Activated T-cell treated with anti-CD3 and anti-CD28 coated beads for 4 hours (primary cell): ENCODE measurements at places on chromosomes 12 and 14.

DNA sequence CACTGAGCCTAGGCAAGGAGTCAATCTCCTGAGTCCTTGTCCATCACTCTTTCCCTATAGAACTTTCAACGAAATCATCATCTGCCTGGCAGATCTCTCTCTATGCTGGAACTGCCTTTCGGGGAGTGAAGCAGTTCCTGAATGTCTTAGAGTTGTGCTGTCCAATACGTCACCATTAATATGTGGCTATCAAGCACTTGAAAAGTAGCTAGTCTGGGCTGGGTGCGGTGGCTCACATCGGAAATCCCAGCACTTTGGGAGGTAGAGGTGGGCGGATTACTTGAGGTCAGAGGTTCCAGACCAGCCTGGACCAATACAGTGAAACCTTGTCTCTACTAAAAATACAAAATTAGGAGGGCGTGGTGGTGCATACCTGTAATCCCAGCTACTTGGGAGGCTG, 35.1 kb downstream of the NRDE2 start:
- no peak for DNase-seq

DNA sequence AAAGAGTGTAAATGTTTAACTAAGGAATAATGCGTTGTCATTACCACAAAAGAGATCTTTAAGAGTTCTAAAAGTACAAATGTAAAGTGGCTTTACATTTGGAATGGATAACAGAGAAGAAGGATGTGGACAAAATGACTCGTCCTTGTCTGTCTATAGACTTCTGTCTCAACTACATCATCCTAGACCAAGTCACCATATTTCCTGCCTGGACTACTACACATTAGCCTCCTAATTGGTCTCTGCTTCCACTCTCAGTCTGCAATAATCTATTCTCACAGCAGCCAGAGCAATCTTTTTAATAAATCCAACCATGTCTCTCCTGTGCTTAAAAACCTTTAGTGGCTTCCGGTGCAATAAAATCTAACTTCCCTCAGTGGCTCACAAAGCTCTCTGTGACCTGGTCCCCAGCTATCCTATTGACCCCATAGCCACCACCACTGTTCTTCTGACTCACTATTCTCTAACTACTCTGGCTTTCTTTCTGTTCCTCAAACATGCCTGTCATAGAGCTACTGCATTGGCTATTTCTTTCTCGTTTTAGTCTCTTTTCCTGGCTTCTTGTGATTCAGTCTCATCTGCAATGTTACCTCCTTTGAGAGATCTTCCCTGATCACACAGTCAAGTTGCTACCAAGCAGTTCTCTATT, 91.1 kb downstream of the MYF5 start:
- no peak for DNase-seq

DNA sequence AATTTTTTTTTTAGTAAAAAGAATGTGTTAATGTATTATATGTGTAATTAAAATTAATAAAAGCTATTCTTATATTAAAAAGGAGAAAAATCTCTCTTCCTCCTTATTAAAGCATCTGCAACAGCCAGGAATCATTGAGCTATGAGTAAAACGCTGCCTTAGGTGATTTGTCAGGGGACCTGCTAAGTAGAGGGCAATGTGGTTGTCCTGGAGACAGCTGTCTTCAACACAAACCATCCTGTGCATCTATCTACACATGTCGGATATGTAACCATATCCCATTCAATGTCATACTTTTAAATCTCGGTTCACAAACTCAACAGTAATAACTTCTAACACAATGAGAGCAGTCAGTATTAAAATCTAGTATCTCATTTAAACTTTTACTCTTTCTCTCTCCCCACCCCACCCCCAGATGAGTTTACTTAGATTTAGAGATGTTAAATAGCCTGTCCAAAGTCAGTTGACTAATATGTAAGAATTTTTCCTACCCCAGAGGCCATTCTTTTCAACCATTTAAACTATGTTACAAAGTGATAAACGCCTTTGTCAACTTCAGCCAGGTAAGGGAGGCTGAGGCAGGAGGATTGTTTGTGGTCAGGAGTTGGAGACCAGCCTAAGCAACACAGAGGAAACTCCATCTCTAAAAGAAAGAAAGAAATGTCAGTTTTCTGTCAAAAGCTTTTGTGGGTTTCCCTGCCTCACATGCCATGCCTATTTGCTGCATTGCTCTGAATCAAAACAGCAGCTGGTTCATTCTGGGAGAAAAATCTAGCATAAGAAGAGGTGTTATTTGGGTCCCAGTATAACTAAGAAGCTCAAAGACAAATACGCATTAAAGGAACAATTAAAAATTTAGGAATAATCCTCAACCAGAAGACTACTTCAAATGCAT, 413.7 kb upstream of the CCDC196 start:
- no peak for DNase-seq

DNA sequence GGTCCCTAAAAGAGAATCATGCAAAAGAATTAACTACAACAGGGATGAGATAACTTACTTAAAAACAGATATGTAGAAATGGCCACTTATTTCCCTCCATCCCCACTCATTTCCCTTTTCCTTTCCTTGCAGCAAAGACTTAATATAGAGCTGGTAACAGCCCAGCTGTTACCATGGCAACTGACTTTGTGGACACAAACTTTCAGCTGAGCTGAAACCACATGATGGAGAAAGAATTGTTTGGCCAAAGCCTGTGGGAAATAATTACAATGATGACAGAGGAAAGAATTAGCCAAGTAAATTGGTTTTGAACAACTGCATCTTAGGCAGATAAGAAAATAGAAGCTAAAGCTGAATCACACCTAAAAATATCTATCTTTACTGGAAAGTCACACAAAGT, 364.9 kb downstream of the GALC start:
- no peak for DNase-seq

DNA sequence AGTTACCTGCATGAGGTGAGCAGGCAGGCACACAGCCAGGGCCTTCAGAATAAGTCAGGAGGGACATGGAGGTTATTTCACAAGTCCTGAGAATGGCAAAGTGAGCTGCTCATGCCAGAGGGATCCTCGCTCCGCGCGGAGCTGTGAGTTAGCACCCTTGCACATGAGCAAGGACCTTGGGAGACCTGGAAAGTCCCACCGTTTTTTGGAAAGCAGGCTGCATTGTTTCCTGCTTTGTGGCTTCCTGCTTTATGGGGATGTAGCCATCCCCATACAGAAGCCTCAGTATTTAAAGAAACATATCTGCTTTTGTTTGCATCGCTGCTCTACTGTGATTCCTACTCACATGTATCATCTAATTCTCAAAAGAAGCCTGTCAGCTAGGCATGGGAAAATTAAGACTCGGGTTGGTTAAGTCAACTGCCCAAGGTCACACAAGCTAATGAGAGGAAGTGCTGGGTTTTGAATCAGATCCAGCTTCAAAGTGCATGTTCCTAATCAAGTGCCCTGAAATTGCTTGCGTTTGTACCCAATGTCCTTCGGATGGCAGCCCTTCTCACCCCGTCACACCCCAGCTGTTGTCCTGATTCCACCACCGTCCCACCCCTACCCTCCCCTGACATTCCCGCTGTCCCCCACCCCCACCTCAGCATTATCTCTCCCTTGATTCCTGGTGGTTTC, 106.2 kb downstream of the CRACR2A start:
- no peak for DNase-seq

DNA sequence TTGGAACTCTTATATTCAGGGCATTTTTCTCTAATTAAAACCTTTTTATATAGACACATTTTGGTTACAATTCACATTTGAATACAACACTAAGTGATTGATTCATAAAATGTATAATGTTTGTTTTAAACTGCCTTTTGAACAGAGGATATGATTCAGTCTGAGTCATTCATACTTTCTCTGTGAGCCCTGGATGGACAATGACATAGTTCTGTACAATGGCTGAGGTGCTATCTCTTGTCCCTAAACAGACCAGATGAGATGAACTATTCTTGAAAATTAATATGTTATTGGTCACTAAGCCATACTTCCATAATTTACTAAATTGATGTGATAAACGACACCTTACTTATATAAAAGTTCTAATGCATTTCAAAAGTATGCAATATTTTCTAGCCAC, 199.7 kb upstream of the ATXN7L3B start:
- no peak for DNase-seq

DNA sequence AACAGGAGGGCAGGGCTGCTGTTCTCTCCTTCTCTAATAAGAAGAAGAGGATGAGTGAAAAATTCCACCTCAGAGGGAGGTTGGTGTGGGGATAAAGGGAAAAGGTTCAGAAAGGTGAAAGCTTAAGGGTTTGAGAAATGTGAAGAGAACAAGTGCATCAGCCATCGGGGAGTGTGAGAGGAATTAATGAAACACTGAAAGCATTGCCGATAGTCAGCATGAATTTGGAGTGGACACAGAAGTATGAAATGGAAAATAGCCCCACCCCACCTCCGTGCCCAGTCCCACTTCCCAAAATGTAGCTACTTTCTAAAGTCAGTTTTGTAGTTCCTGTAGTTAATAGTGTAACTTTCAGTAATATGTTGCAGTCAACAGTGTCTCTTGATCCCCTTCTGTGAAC, 33.4 kb downstream of the DIP2B start:
- DNase-seq, result no peak

- DNase-seq, result no peak
These were observed 550.0 kb upstream of the TBX3 start for GRCh38 chr12:115233891-115234543.

DNA sequence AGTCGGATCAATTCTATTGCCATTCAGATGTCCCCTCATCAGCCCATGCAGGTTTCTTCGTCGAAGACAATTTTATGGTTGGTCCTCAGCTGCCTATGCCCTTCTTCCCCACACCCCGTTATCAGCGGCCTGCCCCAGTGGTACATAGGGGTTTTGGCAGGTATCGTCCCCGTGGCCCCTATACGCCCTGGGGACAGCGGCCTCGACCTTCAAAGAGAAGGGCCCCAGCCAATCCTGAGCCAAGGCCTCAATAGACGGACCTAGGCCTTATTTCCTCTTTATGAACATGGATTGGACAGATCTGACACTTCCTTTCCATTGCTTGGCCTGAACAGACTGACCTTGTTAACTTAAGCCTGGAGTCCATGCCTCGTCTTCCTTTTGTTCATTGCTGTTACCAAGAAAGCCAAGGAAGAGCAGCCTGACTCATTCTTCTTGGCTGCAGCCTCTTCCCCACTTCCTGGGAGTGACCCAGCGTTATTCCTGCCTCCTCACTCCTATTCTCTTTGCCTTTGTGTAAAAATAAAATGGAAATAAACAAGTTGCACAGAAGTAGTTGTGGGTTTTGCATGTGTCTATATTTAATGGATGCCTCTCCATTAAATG, 156.5 kb upstream of the AMIGO2 start:
- DNase-seq, result no peak

- DNase-seq, result no peak
These were observed 43.4 kb upstream of the LIMA1 start for GRCh38 chr12:50326590-50327284.

GRCh38 chr14:101780887-101781239, 19.4 kb downstream of the PPP2R5C start:
- no peak for DNase-seq

DNA sequence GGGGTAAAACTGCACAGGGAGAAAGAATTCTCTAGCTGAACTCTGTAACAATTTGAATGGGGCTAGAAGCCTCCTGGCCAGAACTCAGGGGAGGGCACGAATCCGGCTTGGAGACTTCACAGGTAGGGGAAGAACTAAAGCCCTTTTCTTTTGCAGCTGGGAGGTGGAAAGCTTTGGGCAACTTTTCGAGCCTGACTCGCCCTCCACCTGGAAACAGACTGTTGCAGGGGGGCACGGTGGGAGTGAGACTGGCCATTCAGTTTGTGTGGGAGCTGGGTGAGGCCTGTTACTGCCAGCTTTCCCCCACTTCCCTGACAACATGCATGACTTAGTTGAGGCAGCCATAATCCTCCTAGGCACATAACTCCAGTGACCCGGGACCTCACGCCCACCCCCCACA, 135.8 kb downstream of the PLCZ1 start:
- DNase-seq, result no peak

DNA sequence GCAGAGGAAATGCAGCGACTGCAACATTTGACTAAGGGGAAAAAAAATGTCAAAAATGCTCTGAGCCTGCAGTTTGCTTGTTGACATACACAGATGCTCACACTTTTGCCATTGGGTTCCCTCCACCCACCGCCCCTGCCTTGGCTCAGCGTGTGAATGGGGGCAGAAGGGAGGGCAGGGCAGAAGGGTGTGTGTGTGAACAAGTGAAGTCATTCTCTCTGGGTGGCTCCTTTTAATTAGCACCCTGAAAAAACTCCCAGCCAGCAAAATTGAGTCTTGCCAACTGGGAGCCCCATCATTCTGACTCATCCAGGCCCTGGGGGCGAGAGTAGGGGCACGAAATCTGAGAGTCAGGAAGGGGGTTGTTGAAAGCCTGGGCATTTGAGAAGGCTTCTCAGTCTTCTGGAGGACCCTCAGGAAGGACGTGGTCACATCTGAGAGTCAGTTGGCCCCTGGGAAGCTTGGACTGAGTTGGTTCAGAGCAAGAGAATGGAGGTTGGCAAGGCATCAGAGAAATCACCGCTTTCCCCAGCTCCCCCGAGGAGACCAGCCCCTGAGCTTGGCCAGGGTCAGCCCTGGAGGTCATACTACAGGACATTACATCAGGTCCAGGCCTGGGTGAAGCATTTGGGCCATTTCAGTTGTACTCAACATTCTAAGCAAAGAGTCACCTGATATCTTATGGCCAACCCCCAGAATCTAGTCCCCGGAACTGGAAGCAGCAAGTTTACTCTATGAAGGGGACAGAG, 22.7 kb upstream of the KRT78 start:
- no peak for DNase-seq

DNA sequence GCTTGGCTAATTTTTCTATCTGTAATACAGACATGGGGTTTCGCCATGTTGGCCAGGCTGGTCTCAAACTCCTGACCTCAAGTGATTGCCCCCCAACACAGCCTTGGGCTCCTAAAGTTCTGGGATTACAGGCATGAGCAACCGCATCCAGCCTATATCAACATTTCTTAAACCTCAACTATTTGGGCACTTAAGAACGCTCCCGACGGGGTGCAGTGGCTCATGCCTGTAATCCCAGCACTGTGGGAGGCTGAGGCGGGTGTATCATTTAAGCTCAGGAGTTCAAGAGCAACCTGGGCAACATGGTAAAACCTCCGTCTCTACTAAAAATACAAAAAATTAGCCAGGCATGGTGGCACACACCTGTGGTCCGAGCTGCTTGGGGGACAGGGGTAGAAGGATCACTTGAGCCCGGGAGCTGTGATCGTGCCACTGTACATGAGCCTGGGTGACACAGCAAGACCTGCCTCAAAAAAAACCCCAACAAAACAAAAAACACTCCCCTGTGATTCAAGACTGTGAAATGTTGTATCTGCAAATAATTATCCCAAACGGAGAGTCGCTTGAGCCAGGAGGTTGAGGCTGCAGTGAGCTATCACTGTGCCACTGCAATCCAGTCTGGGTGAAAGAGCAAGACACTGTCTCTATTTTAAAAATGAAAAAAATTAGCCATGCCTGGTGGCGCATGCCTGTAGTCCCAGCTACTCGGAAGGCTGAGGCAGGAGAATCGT, 21.5 kb downstream of the PPTC7 start:
- no peak for DNase-seq

DNA sequence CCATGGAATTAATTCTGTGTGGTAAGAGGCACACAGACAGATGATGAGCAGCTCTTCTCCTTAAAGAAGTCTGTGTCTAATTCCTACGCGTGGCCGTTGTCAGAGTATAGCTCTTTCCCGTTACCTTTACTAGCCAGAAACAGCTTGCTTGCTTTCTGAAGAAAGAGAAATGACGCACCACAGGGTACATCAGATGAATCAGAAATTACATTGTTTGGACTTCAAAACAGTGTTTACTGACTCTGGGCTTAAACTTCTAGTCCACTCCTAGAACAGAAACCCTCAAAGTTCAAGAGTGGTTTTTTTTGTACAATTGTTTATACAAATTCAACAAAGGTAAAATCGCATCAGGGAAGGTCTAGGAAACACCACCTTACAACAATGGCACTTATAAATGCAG, 29.0 kb downstream of the RNF34 start:
- no peak for DNase-seq
